ENCODE measurements at places on chromosomes 16 and 17. TPM values are rescaled to one million over a fixed set of nuclear protein-coding genes. Genes with fewer than 3 reads are reported as not detected.

- DNase-seq = no peak
These were observed 22.1 kb upstream of the FASN start for GRCh38 chr17:82120148-82120547.

- DNase-seq = no peak
These were observed 73.0 kb upstream of the IRX3 start for GRCh38 chr16:54359555-54359954.

- DNase-seq = no peak
These were observed 4.4 kb downstream of the EPN3 start for GRCh38 chr17:50536683-50537646.

- no peak for DNase-seq
These were observed 48.6 kb downstream of the SLC39A11 start for GRCh38 chr17:73043686-73044581.

GRCh38 chr17:39700148-39700987 lies 504 bp downstream of the ERBB2 start:
- peak; percentile 58 for DNase-seq

DNA sequence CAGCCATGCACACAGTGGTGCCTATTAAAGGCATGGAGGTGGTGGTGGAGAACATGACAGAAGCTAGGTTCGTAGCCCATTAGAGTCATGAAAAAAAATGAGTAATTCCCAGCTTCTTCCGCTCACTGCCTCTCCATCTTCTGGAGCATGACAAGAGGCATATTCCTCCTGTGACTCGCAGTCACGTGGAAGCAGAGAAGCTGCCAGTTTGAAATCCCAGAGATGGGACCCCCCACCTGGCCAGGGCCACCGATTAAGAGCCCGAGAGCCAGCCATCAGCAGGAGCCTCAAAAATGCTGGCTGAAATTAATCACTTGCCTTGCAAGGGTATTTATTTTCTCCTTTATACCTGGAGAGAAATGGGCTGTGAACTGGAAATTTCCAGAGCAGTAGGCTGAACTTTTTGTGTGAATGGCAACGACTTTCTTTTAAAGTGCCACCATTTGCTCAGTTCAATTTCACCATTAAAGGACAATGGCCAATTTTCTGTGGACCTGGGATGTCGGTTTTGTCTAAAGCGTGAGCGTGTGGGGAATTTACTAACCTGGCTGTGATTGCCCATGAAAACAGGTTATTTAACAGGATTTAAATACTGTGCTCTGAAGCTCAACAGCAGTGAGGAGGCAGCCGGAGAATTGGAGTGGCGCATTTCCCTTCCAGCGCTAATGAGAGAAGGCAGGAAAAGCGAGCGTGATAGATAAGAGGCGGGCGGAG lies 189.7 kb upstream of the SDK2 start:
- DNase-seq = no peak

GRCh38 chr17:45129426-45129939 lies 2.8 kb downstream of the PLCD3 start:
- DNase-seq = peak; percentile 68

The NAGS gene
- polyA plus RNA-seq = 1.7 TPM
